ENCODE measurements at places on chromosomes 1 and 21.

GRCh38 chr1:154987326-154987725 is 4.2 kb downstream of the FLAD1 start:
- DNase-seq: no peak

- no peak for DNase-seq
Measured at GRCh38 chr1:78436961-78437360, 53.8 kb upstream of the PTGFR start.

DNA sequence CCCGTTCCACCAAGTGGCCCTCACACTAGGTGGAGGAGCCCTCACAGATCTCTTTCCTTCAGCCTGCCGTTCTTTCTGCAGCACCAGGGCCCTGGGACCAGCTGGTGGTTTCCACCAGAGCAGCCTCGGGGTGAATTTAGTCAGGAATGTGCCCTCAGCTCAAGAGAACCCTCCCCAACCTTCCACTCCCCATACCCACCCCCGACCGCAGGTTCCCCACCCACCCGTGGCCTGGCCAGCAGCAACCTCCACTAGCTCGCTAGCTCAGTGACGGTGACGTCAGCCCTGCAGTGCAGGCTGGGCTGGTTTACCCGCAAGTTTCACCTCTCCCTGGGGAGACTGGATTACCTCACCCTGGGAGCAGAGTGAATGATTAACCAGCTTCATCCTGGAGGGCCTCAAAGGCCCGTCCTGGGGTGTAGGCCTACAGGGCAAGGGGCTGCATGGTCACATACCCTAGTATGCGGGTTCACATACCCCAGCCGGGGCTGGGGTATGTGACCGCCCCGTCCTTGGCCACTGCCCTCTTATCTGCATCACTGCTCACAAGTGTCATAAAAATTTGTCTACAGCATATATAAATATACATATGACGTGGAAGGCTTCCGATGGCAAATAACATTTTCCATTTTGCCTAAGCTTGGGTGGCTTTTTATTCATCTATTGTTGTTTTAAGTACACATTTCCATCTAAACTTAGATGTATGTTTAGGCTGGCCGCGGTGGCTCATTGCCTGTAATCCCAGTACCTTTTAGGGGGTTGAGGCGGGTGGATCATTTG is 24.5 kb downstream of the ELF3 start:
- no peak for DNase-seq

- DNase-seq: no peak
Measured at GRCh38 chr1:155975375-155976061, 2.8 kb downstream of the ARHGEF2 start.

- peak; percentile 69 for DNase-seq
Measured at GRCh38 chr1:167460836-167461235, 57.5 kb downstream of the CD247 start.

- no peak for DNase-seq
Measured at GRCh38 chr1:194717334-194717733, 1530.9 kb upstream of the B3GALT2 start.

GRCh38 chr1:82919837-82920236 is 1079.1 kb downstream of the TTLL7 start:
- DNase-seq: no peak

DNA sequence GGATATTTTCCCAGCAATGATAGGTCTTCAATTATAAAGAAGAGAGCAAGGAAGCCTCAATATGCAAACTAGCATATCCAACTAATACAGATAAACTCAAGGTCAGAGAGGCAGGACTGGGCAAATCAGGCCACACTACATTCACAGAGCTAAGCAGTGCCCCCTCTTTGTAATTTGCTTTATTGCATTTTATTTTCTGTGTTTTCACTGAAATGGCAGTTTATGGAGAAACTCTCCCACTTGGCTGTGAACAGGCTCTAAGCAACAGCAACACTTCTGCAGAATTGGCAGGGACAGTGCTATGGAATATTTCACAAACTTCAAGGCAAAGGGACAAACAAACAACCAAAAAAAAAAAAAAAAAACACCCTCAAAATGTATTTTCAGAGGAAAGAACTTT is 93.4 kb upstream of the SOD1 start:
- no peak for DNase-seq

DNA sequence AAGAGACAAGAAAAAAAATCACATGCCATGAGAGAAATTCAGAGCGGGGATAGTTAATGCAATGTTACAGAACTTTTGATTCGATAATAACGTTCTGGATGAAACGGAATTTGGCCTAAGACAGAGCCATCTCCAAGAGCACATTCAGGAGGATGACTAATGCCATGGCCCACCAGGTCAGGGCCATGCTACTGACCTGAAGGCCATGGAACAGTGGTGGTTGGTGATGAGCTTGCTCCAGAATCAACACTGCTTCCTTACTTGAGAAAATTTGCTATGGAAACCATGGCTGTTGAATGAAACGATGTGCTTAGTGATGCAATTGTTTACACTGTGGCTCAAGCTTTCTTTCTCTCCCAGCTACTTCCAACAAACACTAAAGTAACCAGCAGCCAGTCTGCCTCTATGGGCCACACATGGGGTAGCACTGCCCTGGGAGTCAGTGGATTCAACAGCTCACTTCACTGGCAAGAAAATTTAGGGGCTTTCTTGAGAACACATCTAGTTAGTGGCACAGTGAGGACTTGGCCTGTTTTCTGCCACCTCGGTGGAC is 299.1 kb downstream of the PCP4 start:
- no peak for DNase-seq

- no peak for DNase-seq
Measured at GRCh38 chr1:80731241-80731894, 1069.4 kb upstream of the ADGRL2 start.

GRCh38 chr1:220652995-220653394 is 37.2 kb upstream of the C1orf115 start:
- DNase-seq: no peak

DNA sequence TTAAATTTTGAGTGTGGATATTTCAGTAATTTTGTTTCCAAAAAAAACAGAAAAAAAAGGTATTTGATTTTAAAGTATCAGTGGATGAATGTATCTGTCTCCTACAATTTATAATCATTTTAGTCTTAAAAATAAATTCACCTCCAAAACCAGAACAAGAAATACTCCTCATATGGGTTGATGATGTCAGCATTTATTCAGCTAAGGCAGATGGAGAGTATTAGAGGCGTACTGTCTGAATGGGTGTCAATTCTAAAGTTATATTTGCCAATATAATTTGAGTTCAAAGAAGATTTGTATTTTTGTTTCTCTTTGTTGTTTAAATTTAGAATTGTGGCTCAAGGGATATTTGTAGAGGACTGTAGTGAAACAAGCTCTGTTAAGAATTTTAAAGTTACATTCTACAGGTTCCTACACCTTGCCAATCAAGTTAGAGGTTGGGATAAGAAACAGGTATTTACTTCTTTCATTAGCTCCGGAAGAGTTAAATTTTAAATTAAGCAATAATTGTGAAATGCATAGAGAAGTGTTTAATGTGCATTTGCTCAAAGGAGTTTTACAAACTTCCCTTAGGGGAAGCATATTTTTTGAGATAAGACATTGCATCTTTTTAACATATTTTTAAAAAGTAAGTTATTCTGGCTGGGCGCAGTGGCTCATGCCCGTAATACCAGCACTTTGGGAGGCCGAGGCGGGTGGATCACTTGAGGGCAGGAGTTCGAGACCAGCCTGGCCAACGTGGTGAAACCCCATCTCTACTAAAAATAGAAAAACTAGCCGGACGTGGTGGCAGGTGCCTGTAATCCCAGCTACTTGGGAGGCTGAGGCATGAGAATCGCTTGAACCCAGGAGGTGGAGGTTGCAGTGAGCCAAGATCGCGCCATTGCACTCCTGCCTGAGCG is 1.2 kb downstream of the PLA2G4A start:
- no peak for DNase-seq

DNA sequence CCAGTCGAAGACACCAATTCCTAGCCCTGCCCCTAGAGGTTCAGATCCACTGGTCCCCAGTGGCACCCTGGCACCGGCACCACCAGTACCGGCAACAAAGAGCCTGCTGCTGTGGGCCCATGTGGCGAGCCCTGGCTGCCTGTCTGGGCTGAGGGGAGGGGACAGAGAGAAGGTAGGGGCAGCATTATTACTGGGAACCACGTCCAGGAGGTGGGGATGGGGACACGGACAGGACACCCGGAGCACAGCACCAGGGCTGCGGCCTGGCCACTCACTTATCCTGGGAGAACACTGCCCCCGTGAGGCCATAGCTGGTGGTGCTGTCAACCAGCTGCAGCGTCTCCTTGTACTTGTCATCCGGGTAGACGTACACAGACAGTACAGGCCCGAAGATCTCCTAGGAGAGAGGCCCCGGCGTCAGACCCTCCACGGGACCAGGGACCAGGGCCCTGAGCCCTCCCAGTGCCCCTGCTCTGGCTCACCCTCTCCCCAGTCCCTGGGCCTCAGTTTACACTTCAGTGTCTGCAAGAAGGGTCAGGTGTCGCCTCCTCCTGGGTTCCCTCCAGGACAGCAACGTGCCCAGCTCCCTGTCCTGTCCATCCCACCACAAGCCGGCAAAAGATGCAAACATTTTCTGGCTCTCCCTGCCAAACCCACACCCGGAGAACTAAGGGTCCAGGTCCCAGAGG is 15.8 kb upstream of the TAS1R2 start:
- DNase-seq: peak; percentile 45
